ENCODE measurements at places on chromosomes 11 and 22.

- DNase-seq, result peak; percentile 87
Observed at GRCh38 chr11:8911029-8911823, at the start of gene AKIP1. Gene AKIP1 (plus strand): TSS chr11:8911189. CDS start chr11:8911450, 261 bp downstream.

DNA sequence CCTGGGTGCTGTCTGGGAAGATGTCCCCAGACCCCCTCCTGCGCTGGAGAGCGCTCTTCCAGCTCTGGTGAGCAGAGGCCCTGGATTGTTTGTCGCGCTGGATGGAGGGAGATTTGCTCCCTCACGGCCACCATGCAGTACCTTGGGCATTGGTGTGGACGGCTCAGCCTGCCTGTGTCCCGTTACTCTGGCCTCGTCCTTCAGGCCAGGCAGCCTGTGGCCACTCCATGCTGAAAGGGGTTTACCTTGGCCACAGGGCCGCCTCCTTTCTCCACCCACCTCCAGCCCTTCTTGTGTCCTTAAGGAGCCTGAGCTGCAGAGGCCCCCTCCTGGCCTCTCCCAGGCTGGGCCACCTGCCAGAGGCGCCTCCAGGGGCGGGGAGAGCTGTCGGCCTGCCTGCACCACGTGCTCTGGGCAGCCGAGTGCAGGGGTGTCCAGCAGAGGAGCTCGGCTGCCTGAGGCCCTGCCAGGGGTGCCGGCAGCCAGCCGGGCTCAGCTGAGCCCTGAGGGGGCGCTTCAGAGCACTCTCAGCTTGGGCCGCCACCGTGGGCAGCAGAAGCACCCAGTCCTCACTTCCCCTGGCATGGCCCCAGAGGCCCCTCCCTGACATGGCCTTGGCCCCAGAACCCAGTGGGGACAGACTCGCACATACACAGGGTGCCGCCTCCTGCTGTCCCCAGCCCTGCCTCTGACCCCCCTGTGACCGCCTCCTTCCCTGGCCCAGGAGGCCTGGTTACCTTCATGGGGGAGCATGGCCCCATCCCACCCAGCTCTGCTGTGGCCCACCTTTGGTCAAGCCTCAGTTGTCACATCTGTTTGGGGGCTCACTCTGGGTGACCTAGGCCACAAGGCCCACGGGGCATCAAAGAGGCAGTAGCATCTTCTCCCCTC is 3.4 kb downstream of the CCND1 start:
- no peak for DNase-seq

DNA sequence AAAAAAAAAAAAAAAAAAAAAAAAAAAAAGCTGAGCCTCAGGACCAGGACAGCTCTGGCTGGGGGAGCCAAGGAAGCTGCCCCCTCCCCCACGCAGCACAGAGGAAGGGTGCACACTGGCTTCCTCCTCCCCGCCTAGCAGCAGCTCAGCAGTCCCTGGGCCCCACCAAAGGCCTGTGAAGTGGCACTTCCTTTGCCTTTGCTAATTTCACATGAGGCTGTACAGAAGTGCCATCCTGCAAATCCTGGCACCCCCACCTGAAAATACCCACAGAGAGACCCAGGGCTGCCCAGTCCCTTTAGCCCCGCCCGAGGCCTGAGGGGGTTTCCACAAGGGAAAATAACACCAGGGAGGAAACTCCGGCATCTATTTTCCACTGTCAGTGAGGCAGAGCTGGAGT is 3.9 kb downstream of the RHOG start:
- DNase-seq, result peak; percentile 76

DNA sequence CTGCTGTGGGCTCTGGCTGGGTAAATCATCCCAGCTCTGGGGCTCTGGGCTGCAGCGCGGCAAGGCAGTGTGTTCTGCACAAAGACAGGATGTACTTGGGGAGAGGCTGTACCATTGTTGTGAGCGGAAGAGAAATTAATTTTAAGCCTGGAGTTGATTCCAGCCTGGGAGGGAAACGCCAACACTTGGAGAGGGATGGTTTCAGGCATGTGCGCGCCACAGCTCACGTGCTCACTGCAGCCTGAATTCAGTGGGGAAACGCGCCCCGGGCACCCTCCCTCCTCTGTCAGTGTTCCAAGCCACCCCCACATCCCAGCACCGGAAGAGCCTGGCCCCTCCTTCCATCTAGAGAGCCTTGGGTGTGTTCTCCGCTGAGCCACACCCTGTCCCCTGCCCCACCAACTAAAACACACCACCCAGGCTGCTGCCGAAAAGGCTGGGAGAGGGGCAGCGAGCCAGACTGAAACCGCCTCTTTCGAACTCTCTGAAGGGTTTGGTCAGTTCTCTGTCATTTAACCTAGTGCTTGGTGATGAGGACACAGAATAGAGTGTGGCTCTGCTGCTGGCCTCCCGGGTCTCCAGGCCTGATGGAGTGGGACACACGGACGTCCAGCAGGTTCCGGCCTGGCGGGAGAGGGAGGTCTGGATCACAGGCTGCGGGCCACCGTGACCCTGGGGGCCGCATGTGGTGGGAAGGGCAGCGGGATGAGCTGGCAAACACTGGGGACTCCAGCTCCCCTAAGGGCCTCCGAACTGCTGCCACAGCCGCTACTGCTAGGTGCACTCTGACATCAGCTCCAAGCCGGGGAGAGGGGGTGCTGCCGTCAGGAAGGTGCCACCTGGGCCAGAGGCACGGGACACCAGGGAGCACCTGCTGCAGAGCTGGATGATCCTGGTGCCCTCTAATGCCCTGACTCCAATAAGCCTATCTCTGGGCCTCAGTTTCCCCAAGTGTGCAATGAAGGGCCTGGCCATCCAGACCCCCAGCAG is 230.8 kb downstream of the CTTN start:
- no peak for DNase-seq

DNA sequence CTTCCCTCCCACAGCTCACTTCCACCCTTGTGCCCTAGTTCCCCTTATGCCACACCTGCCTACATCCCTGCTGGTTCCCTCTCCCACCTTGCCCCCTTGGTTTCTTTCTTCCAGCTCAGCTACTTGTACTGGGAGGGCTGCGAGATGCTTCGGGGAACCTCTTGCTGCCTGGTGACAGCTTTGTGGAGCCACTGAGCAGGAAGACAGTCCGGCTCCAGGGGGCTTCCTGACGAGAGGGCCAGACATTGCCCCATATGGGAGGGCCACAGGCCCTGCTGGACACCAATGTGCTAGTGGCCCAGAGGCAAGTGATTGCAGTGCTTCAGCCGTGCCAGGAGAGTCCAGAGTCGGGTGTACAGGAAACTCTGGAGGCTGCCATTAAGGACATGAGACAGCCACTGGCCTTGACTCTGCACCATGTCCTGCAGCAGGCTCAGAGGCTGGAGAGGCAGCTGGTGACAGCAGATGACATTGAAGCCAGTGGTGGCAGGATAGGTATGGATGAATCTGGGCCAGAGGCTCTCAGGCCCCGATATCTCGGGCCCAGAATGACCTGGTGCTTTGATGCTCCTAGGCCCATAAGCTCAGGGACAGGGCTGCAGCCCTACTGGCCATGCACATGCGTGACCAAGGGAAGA is 54.3 kb downstream of the BTG4 start:
- DNase-seq, result no peak

GRCh38 chr11:3095712-3096361 is 38.6 kb upstream of the CARS1 start:
- no peak for DNase-seq

DNA sequence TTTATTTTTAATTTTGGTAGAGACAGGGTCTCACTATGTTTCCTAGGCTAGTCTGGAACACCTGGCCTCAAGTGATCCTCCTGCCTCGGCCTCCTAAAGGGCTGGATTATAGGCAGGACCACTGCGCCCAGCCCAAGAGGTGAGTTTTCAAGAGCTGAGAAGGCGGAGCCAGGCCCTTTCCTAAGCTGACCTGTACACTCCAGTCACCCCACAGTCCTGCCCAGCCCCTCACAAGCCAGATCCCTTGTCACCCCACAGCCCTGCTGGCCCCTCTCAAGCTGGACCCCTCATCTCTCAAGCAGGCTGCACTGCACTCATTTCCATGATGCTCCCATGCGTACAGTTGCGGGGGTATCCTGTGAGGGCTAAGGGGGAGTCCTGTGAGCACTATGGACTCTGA is 2.9 kb downstream of the DENND6B start:
- no peak for DNase-seq

DNA sequence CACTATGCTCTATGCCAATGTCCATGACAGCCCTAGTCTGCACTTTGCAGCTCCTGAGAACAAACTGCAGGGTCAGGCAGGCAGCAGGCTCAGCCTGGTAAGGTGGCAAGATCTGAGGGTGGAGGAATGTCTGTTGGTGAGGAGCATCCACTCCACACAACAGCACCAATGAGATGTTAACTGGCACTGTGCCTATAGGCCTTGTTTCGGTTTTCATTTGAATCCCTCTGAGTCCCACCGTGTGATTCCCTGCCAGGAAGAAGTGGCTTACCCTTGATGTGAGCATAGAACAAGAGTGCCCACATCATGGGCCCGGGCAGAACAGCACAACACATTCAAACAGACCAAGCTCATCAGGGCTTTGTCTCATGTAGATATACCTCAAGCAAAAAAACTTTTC is 44.1 kb upstream of the CHRM4 start:
- no peak for DNase-seq

DNA sequence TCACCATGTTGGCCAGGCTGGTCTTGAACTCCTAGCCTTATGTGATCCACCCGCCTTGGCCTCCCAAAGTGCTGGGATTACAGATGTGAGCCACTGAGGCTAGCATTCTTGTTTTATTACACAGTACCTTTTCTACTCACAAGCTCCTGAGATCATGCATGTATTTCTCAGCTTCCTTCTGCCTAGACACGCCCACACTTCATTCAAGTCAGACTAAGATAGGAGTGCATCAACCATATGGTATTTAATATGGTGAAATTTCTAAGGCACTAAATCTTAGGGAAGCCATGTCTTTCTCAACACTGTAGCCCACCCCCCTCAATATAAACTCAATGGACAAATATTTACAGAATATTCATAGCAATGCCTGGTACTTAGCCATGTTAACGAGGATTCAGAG is 62.1 kb downstream of the SLC25A17 start:
- DNase-seq, result no peak

DNA sequence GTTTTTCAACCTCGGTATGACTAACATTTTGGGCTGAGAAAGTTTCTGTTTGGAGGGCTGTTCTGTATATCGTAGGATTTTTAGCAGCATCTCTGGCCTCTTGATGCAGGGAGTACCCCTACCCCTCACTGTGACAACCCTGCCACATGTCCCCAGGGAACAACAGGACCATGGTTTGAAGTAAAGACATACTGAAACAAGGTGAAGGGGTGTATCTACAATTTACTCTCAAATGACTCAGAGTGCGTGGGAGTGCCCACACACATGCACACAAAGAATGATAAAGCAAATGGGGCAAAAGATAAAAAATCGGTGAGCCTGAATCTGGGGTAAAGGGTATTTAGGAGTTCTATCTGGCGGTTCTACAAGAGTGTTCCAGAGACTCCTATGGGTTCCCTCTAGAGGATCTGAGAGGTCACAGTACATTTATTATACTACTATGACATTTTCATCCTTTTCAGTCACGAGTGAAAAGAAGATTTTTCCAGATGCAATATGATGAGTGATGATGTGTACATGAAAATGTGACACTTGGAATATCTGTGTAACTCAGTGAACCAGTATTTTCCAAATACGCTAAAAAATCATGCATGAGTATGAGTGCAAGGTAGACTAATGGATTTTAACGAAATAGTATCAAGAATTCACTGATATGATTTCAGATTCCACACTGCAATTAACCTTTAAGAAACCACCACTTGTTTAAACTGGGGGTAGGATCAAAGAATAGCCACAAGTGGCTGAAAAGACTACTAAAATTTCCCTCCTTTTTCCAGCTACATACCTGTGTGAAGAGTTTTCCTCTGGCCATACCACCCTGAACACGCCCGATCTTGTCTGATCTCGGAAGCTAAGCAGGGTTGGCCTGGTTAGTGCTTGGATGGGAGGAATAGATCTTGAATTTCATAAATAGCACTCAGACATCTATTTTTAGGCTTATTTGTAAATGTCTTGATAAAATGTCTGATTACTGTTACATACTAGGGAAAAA is 56.3 kb upstream of the YPEL1 start:
- DNase-seq, result no peak

DNA sequence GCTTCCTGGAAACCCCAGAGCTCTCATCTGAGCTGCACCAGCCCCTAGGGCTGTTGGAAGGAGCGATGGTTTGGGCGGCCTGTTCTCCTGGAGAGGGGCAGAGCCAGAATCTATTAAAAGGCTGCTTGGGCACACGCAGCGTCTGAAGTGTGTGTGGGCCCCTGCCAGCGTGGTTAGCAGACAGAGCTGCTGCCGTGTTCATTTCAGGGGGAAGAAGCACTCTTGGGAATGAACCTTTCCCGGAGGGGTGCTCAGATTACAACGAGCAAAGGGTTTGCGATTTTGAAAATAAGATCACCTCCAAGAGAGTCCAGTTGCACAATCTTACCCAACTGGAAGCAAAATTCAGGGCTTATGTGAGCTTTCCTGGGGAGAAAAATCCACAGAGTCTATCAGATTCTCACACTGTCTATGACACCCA is 12.9 kb downstream of the ANO1 start:
- no peak for DNase-seq

DNA sequence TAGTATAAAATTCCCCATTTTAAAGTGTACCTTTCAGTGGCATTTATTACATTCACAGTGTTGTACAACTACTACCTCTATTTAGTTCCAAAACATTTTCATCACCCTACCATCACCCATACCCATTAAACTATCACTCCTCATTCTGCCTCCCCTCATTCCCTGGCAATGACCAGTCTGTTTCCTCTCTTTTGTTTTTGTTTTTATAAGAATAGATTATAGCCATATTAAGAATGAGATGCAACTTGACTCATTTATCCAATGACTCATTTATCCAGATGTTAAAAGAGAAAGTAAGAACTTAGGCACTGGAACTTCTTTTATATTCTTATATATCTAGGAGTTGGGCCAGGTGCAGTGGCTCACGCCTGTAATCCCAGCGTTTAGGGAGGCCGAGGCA is 156.3 kb downstream of the FAT3 start:
- no peak for DNase-seq

GRCh38 chr11:1779806-1780699 is 16.3 kb upstream of the CTSD start:
- no peak for DNase-seq

DNA sequence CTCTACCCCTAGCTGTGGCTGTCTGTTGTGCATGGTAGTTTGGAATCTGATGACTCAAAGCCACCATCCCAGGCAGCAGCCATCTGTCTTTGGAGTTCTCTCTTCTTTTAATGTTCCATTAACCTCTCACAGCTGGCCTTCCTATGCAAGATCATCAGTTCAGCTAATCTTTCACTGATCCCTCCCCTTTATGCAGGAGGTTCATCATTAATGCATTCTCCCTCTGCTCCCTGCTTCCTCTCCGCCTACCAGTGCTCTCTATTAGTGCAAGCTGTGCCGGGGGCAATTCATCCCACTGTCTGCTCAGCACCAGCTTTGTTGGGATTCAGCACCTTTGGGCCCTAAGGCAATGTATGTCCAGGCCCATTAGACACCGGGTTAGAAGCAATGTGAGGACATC is 413.0 kb upstream of the LRRC4C start:
- no peak for DNase-seq

GRCh38 chr22:24054356-24054755 is 43.3 kb downstream of the CABIN1 start:
- DNase-seq, result no peak

GRCh38 chr11:34567733-34568132 is 53.2 kb upstream of the EHF start:
- no peak for DNase-seq

- DNase-seq, result peak; percentile 7
Observed at GRCh38 chr11:118010738-118011461, 24.7 kb downstream of the IL10RA start.
